Stimulated activated CD4-positive, alpha-beta T cell treated with anti-CD3 and anti-CD28 coated beads, Interleukin-4, amount 100 ng/mL, for 24 hours (primary cell): ENCODE measurements at places on chromosomes 6 and 20.

- DNase-seq, result no peak
Measured at GRCh38 chr6:80214436-80215022, 108.1 kb downstream of the BCKDHB start.

DNA sequence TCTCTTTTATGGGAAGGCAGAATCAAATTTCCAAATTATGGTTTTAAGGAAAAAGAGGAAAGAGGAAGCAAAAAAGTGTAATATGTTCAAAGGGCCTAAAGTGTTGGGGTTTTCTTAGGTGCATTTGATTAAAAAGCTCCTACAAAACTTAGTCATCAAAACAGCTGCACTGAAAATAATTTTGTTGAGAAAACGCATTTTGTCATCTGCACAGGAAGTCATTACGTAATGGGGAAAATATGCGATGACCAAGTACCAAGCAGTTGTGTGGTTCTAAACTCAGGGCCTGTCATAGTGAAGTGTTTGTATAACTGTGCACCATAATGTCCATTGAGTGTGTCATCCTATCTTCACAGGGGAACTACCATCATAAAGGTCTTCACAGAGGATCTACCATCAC is 15.6 kb downstream of the HAO1 start:
- DNase-seq, result no peak

DNA sequence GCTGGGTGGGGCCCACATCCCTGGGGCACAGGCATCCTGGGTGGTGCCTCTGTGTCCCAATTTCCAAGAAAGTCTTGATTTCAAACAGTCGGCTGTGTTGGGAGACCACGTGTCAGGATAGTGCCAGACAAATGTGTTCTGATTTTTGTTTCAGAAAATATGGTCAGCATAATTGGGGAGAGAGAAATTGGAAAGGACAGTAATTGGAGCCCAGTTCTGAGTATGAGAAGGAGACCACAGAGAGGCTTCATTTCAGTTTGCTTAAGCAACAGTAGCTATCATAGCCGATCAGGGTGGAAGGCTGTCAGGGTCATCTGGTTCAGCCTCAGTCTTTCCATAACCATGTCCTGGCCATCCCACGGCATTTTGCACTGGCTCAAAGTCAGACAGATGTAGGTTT is 220.7 kb downstream of the CDC5L start:
- no peak for DNase-seq

- no peak for DNase-seq
Measured at GRCh38 chr20:34925981-34926380, 29.6 kb downstream of the GSS start.

DNA sequence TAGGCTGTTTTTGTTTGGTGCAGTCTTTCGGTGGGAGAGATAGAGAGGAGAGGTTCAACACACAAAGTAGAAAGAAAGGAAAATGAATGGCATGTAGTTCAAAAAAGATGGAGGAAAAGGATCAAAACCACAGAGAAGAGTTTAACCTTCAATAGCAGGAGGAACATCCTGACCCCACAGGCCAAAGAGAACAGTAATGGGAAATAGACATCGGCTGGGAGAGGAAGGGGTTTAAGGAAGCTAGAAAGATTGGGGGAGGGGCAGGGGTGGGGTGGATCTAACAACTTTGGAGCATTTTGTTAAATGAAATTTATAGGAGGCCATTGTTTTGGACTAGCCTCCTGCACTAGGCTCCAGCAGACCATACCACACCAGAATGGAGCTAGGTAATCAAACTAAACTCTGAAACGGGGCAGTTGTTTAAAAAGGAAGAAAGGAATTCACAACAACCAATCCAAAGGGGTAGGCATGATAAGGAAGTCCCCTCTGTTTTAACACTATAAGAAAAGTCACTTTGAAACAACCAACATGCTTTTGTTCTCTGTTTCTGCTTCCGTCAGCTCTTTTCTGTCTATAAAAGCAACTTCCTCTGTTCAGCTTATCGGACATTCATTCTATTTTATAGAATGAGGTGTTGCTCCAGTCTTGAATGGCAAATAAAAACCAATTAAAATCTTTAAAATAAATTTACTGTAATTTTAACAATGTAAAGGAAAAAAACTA is 82.6 kb downstream of the EPB41L2 start:
- no peak for DNase-seq
